ENCODE measurements at places on chromosomes 5 and 9.

DNA sequence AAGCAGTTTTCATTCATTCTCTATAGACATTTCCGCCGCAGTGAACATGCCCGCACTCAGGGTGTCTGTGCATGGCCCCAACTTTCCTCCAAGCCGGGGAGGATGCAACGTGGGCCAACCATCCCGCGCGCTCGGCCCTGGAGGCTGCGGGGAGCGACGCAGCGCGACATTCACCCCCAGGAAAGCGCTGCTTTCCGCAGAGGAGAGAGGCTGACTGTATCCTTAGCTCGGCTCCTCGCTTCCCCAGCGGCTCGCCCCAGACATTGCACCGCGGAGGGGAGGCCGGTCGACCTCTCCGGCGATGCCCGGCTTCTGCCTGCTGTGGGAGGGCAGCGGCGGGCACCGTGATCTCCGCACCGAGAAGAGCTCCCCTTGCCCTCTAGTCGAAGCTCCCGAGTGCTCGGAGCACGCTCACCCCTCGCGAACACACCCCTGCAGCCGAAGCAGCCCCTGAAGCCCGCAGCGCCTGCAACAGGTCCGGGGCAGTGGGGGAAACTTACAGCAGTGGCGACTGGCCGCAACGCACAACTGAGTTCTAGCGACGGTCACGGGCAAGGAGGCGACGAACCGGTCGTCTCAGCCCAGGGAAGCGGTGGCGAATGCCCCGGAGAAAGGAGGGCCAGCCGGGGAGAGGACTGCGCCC is 600 bp downstream of the ENC1 start:
- DNase-seq: no peak

DNA sequence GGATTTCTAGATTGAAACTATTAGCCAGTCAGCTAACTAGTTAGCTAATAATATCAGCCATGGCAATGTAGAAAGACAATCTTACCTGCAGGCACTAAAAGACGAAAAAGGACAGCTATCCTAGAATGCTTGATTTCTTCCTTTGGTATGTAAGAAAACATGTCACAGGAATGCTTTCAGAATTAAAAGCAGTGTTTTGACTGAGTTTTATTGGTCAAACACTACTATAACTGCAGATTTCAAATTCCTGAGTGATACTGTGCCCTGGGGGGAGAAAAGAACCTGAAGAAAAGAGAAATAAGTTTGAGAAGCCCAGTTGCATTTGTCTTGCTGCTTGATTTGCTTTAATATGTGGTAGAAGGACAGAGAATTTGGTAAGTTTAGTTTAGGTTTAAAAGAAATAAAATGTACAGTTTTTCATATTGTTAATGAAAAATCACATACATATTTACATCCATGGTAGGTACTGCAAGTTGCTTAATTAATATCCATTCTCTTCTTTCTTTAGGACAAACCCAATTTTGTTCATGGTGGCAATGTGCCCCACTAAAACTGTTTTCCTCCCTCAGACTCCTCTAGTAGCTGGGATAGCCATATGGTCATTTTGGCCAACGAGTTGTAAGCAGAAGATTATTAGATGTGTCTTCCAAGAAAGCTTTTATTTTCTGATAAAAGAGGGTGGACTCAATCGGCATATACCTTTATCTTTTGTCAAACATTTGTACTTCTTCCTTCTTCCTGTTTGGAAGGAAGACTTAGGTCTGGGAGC is 4.3 kb upstream of the FAM169A start:
- DNase-seq: no peak

- DNase-seq: no peak
These were observed 58.6 kb upstream of the DMAC1 start for GRCh38 chr9:7858166-7858565.

GRCh38 chr5:69374911-69375446 is 5.4 kb downstream of the RAD17 start:
- DNase-seq: no peak

- DNase-seq: peak; percentile 44
These were observed 90.6 kb downstream of the RALGPS1 start for GRCh38 chr9:127004946-127005769.

- DNase-seq: no peak
These were observed 44.5 kb downstream of the SEMA4D start for GRCh38 chr9:89453452-89453851.

- DNase-seq: peak; percentile 13
These were observed 337.4 kb upstream of the PUM3 start for GRCh38 chr9:3181049-3181953.

GRCh38 chr9:131379056-131379455 is 14.8 kb upstream of the PRRC2B start:
- DNase-seq: no peak

- DNase-seq: no peak
These were observed 65.8 kb upstream of the DAPK1 start for GRCh38 chr9:87431837-87432236.

DNA sequence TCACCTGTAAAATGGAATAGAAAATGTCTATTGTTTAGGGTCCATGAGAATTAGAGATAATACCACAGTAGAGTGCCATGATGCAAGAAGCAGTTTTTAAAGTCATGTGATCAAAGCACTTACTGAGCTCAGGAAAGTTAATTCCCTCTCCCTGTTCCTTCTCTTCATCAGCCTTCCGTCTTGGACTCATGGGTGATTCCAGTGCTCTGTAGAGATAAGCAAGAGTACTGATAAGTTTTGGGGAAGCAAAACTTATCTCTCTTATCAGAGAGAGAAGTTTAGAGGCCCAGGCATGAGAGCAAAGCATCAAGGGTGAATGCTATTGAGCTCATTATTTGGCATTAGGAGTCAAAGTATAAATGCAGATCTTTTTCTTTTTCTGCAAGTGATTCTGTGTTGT is 410.1 kb downstream of the AGTPBP1 start:
- DNase-seq: no peak

GRCh38 chr9:112050544-112051475 is 124.3 kb downstream of the SUSD1 start:
- DNase-seq: peak; percentile 95

DNA sequence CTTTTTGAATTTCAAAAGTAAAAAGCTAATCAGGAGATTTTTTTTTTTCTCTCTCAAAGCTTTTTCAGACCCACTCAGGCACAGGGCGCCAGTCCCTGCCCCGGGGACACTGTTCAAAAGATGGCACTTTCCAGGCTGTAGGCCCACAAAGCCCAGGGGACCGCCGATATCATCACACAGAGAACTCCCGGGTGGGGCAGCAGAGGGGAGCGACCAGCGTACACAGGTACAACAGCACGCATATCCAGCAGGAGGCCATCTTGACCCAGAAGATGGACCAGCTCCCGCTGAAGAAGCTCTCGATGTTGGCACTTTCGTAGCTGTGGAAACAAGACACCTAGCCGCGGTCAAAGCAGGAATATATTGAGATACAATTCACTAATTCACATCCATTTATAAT is 108.3 kb downstream of the THBS4 start:
- DNase-seq: no peak

DNA sequence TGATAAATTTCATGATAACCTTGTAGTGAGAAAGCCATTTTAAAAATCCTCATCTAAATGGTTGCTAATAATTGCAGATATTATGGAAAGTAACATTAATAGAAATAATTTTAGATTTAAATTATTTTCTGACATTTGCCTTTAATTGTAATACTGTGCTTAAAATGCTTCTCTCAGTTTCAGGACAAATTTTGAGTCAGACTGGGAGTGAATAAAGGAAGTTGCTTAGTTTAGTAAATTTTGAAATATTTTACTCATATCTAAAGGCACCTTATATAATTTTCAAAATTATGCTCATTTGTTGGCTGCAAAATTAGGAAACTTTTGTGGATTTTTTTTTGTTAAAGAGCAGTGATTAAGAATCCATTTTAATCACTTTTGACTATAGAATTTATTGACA is 93.8 kb downstream of the CSNK1G3 start:
- no peak for DNase-seq

GRCh38 chr9:97508852-97509251 is 7.4 kb downstream of the TMOD1 start:
- DNase-seq: no peak

DNA sequence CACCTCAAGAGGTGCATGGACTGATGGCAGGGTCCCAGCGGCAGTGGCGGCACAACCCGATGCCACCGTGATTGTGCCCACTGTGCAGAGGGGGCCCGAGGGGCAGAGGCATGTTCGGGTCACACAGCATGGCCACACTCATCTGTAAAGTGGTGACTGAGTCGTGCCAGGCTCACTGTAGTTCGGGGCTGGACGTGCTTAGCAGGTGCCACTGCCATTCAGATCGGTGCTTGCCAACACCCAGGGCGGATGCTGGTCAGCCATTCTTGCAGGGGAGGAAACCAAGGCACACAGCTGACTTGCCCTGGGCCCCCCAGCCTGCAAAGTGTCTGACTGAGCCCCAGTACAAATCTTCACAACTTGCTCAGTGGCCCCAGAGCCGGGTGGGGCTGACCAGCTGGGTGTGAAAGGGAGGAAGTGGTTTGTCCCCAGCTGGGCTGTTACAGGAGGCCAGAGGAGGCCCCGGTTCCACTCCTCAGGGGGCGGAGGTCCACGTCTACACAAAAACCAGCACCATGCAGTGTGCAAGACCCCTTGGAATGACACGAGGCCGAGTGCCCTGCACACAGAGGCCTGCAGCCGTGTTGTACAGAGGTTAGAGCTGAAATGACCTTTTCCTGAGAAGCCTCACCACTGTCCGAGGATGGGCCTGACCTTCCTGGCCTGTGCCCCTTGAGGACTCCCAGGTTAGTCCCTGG is 17.9 kb downstream of the FGD3 start:
- DNase-seq: no peak

GRCh38 chr9:88651682-88652633 is 117.0 kb downstream of the NXNL2 start:
- peak; percentile 95 for DNase-seq

DNA sequence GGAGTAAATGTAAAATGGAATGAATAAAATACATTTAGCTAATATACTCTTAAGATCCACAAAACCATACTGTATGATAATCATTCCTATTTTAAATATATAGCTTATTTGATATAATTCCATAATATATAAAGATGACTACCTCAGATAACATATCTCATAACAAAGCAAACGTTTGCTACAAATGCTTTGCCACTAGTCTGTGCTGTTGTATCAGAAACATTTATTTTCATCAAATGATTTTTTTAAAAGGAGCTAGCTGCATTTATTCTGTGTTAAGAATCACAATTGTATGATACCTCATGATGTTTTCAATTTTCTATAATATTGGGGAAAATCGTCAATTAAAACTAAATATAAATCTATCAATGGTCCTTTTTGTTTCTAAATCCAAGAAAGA is 567.2 kb downstream of the PTPRD start:
- peak; percentile 37 for DNase-seq

DNA sequence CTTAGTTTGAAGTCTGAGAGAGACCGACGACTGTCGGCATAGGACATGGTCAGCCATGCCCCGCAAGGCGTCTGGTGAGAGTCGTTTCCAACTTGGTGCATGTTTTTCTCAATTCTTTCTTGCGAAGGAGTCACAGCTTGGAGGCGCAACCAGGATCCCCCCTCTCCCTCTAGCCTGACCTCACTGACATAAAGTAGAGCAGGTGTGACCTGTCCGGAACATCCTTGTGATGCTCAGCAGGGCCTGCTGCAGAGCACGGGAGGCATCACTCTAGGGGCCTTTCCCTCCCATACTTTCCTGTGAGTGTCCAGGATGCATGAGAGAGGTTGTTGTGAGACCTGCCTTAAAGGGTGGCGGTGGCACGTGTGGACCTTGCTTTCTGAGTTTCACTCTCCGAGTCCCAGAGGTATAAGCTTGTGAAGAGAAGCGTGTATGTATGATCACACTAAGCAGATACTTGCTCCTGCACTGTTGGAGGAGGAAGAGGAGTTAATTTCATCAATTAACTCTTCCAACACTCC is 5.0 kb downstream of the TENT4A start:
- no peak for DNase-seq

- DNase-seq: no peak
These were observed 238.6 kb upstream of the ACTBL2 start for GRCh38 chr5:57721226-57721625.

DNA sequence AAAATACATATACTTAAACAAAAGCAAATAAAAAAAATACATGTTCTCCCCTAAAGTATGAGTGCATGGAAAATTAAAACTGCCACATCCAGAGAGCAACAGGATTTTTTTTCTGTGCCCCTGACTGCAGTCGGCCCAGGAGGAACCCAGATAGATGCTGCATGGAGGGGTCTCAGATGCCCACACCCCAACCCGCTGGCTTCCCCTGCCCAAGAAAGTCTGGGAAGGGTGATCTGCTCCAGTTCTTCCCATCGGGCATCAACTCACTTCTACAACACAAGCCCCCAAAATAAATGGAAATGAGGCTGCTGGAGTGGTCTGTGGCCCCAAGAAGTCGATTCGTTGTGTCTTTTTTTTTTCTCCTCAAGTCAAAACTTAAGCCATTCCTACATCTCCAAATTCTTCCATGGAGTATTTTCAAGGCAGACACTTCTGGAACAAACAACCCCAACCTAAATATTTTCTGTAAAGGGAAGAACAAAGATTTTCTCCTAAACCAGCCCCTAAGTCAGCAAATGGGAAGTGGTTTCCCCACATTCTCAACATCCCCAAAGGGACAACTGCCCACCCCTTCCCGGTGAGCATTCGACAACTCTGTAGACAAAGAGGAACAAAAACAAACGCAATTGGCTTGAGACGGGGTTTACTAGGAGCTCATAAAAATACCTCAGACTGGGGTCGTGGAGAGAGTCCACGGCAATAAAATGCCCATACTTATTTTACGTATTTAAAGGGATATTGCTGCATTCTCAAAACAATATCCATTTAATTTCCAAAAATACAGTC is 46.7 kb downstream of the ROR2 start:
- no peak for DNase-seq

- DNase-seq: no peak
These were observed 19.3 kb downstream of the NFIB start for GRCh38 chr9:14294659-14295058.

GRCh38 chr5:73749485-73750270 is 123.7 kb downstream of the ARHGEF28 start:
- no peak for DNase-seq

GRCh38 chr9:82412586-82413305 is 424.2 kb downstream of the SPATA31D1 start:
- DNase-seq: no peak

- no peak for DNase-seq
These were observed 4.6 kb downstream of the ISL1 start for GRCh38 chr5:51387884-51388275.

GRCh38 chr5:178588769-178589168 is 1.4 kb downstream of the COL23A1 start:
- no peak for DNase-seq

DNA sequence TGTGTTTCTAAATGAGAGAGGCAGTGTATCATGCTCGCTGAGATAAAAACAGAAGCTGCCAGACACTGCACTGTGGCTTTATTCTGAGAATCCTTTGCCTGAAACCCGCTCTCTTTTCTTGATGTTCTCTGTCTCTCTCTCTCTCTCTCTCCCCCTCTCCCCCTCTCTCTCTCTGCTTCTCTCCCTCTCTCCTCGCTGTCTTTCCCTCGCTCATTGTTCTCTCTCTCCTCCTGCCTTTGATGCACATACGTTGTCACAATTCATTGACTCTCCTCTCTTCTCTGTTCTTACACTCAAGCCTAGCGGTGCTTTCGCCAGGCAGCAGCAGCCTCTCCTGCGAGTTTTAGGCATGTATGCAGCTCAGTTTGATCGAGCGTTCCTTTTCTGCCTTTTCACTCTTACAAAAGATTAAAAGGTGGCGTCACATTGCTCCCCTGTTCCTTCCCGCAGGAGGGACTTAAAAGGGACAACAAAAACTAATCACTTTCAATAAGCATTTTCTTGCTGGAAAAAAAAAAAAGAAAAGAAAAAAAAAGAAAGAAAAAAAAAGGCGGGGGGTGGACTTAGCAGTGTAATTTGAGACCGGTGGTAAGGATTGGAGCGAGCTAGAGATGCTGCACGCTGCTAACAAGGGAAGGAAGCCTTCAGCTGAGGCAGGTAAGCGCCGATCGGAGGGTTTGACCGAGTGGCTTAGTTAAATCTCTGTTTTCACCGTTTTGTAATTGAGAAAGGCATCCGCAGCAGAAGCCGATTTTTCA is 717.9 kb upstream of the WWC1 start:
- DNase-seq: peak; percentile 78

All from astrocyte of the spinal cord (primary cell).